Suprapubic skin (tissue), 4 donors: ENCODE measurements at places on chromosomes 11 and 22. TPM values are rescaled to one million over a fixed set of nuclear protein-coding genes. Genes with fewer than 3 reads are reported as not detected.

- no peak for DNase-seq
Observed at GRCh38 chr11:123659311-123659710, 4.9 kb upstream of the SCN3B start.

DNA sequence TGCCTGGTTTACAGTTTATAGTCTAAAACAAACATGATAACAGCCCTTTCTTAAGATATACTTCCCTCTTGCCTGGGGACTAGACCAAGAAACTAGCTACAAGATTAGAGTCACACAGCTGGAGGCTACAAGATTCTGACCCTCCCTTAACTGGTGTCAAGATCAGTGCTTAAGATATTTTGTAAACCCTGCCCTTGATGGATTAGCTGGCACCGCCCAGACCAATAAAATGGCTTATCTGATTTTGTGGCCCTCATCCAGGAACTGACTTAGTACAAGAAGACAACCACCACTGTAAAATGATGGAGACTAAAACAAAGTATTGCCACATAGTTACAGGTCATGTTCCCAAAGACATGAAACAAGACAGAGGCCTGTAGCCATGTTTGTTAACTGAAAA, 53.4 kb downstream of the FAM181B start:
- DNase-seq: no peak

GRCh38 chr11:83220260-83220659, 26.7 kb downstream of the ANKRD42 start:
- no peak for DNase-seq

GRCh38 chr22:43567691-43568324, 156.0 kb downstream of the MPPED1 start:
- no peak for DNase-seq

GRCh38 chr22:21067901-21068680, 22.3 kb downstream of the LRRC74B start:
- no peak for DNase-seq

DNA sequence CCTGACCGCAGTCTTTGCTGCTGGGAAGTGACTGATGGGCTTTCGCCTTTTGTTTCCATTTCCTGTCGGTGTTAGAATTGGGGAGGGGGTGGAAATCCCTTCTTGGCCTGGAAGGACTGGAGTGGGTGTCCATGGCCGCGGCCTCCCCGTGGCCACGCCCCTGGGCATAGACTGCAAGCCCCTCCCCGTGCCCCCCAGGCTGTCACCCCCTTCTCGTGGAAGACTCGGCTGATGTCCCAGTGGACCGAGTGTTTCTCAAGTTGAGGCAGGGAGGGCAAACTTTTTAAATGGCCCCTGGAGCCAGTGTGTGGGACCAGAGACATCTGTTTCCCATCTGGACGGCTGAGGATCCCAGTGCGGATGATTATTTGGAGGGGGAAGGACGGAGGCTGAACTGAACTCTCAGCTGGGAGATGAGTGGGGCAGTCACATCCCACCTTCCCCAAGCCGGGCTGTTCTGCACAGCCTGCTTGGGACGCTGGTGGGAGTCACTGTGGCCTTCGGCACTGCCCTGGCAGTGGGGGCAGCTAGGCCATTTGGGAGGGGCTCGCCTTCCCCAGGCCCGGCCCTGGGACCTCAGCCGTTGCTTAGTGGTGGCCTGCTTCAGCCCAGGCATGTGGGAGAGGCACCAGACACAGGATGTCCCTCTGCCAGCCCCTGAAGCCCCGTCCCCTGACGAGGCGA, 1.6 kb downstream of the CD81 start:
- peak; percentile 85 for DNase-seq

GRCh38 chr11:46835897-46836296, 10.2 kb downstream of the CKAP5 start:
- DNase-seq: no peak

- DNase-seq: no peak
Observed at GRCh38 chr11:111631024-111631665, 28.9 kb downstream of the SIK2 start.

The PSMD13 gene
- 77.5 TPM for total RNA-seq

The DDI1 gene
- not detected for total RNA-seq

The RBX1 gene
- total RNA-seq: 42.4 TPM

The KRTAP5-7 gene
- 1.0 TPM for total RNA-seq

The XPNPEP3 gene
- total RNA-seq: 18.2 TPM

The SAMM50 gene
- 34.3 TPM for total RNA-seq

The AMPD3 gene
- 23.5 TPM for total RNA-seq

The DDTL gene
- total RNA-seq: not detected

The SYCE3 gene
- total RNA-seq: not detected

The CRYBB1 gene
- total RNA-seq: not detected

The ASCL2 gene
- 17.9 TPM for total RNA-seq
